ENCODE measurements at places on chromosomes 7 and 10.

DNA sequence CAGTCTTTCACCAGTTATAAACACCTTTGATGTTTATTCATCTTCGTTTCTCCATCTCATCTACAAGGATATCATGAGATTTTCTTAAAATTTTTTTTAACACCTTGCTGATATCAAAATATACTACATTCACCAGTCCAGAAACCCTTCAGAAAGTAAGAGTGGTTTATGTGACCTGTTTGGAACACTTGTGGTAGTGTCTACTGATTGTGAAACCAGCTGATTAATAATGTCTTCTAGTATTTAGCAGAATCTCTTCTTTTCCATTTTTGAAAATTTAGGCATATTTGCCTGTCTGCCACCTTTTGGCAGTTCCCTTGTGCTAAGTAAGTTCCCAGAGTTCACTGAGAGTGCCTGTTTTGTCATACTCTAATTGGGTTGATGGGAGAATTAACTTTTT lies 18.5 kb downstream of the DLD start:
- DNase-seq, result no peak

DNA sequence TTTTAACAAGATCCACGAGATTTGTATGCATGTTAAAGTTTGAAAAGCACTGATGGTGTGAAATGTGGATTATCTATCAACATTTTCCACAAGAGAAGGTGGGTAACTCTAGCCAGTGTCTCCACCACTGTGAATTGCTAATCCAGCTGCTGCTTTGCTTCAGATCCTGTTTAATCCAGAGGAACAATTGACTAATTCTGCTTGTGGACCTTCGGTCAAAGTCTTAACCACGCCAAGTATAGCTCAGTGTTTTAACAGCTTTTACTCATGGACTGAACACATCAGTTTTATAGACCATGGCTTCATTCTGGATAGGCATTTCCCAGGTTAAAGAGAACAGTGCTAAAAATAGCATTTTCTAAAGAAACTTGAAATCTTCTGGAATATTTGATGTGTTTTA lies 23.5 kb downstream of the ADK start:
- DNase-seq, result no peak

DNA sequence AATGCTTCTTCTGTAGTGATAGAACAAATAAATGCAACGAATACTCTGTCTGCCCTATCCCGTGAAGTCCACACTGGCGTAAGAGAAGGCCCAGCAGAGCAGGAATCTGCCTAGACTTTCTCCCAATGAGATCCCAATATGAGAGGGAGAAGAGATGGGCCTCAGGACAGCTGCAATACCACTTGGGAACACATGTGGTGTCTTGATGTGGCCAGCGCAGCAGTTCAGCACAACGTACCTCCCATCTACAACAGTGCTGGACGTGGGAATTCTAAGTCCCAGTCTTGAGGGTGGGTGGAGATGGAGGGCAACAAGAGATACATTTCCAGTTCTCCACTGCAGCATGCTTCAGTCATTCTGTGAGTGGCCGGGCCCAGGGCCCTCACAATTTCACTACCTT lies 45.8 kb downstream of the FIGNL1 start:
- DNase-seq, result peak; percentile 42

DNA sequence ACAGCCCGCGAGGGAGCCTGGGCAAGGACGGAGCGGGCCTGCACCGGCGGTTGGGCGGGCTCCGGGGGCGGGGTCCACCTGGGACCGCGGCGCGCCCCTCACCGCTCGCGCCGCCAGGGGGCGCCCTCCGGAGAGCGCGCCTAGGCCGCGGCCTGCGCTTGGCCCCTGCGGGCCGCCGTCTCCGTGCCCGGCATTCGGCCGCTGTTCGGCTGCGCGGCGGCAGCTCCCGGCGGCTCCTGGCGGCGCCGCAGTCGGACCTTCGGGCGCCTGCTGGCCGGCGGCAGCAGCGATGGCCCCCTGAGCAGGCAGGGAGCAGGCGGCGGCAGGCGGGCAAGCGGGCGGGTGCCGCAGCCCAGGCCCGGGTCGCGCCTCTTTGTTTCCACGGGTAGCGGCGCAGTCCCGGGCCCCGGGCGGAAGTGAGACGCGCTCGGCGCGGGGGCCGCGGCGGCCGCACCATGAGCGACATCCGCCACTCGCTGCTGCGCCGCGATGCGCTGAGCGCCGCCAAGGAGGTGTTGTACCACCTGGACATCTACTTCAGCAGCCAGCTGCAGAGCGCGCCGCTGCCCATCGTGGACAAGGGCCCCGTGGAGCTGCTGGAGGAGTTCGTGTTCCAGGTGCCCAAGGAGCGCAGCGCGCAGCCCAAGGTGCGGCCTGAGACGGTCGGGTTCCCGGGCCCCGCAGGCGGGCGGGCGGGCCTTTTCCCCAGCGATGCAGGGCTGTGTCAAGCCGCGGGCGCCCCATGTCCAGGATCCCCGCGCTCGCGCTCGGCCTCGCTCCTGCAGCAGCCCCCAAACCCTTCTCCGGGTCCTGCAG lies at the start of gene INTS15:
INTS15 (plus strand) TSS at position 193 of the 816 bp plus-strand sequence; CDS start at position 456, 263 bp downstream.
- DNase-seq, result peak; percentile 87

Data from mesendoderm (in vitro differentiated cells).